ENCODE measurements at places on chromosomes 16 and 17.

DNA sequence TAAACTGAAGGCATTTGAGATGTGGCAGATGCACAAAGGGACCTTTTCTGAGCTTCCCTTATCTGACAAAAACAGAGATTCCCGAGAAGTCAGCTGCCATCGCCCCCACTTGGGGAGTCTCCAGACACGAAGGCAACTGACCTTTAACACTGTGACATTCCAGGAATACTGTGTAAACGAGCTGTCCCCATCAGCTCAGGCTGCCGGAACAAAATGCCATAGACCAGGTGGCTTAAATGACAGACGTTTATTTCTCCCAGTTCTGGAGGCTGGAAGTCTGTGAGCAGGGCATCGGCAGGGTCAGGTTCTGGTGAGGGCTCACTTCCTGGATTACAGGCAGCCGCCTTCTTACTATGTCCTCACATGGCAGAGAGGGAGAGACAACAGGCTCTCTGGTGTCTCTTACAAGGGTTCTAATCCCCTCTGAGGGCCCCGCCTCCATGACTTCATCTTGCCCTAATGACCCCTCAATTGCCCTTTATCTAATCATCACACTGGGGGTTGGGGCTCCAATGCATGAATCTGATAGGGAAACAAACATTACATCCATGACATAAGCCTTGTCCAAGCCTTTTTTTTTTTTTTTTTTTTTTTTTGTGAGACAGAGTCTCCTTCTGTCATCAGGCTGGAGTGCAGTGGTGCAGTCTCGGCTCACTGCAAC, 178.5 kb upstream of the RPL38 start:
- no peak for DNase-seq

- no peak for DNase-seq
Measured at GRCh38 chr16:70466805-70467076, 12.3 kb downstream of the FCSK start.

DNA sequence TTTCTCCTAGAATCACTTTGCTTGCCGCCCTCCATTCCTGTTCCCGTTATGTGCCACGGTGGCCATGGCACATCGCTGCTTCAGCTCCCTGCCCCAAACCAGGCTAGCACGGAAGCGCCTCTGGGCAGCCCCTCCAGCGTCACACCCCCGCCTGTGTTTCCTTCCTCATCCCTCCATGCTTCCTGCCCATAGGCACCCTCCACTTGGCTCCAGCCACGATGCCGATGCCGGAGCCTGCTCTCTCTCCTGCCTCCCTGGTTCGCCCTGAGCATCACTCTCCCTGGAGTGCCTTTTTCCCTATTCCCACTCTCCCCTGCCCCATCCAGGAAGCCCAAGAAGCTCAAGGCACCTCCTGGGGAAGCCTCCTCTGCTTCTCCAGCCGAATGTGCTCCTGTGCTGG, 3.2 kb upstream of the ARHGAP23 start:
- DNase-seq = no peak

DNA sequence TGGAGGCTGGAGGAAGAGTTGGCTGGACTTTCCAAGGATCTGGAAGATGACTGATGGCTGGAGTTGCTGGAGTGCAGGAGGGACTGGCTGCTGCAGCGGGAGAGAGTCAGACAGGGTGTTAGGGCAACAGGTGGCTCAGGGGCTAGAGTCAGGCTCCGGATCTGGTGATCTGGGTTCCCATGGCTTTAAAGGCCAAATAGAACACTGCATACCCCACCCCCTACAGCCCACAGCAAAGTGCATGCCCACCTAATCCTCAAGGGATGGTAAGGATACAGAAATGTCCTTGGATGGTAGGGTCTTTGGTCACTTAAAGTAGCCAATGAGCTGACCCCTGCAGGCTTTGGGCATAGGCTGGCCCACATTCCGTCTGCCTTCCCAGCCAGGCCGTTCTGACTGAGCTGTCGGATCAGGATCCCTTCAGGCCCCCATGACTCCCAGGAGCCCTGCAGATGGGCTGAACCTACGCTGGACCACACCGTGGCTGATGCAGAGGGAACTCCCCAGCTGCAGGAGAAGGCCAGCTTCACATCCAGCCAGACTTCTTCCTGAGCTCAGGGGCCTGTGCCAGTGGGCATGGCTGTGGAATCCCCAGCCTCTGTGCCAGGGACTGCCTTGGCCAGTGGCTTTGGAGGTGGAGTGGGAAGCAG, 13.9 kb downstream of the TNS4 start:
- DNase-seq = no peak

GRCh38 chr16:50692999-50693781, at the start of gene NOD2:
Gene NOD2 (plus strand): TSS chr16:50693606. CDS start chr16:50699496, 5,890 bp downstream.
- no peak for DNase-seq

DNA sequence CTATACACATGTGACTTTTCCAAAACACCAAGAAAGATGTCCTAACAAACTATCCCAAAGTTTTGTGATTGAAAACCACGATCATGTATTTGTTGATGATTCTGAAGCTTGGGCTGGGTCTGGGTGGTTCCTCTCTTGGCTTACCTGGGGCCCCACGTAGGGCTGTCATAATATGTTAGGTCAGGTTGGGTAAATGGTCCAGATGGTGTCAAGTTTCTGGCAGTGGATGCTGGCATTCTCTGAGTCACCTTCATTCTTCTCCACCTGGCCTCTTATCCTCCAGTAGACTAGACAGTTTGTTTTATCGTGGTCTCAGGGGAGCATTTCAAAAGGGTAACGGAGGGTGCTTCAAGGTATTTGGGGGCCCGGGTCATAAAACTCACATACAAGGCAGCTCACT, 39.4 kb downstream of the SYCE1L start:
- no peak for DNase-seq

GRCh38 chr17:73128496-73128895, 36.0 kb upstream of the SLC39A11 start:
- no peak for DNase-seq

DNA sequence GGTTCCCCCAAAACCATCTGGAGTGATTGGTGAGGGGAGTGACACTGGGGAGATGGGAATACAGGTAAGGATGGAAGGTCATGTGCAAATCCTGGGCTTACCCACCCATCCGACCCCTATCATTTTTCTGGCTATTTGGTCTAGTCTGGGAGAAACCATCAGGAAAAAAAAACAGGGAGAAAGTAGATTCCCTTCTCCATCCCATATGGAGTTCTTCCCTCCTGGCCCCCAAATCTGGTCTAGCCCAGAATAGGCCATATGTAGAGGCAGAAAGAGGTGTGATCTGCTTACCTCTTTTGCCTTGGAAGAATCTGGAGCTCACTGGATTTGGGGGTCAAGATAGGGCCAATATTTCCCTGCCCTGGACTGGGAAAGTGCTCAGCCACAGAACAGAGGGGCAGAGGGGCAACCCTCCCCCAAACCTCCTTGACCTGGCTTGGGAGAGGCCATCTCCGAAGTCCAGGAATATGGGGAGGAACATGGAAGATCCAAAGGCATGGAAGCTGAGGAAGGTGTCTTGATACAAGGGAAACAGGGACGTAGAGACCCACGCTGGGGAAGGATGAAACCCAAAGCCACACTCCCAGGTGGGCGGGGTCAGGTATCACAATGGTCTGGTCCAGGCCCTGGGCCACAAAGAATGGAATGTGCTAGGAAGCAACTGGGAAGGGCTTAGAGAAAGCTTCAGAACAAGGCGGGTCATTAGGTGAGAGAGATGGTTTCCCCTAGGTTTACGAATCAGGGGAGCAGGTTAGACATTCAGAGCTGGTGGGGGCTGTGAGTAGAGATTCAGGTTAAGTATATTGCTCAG, 16.2 kb downstream of the CHRNB1 start:
- no peak for DNase-seq

DNA sequence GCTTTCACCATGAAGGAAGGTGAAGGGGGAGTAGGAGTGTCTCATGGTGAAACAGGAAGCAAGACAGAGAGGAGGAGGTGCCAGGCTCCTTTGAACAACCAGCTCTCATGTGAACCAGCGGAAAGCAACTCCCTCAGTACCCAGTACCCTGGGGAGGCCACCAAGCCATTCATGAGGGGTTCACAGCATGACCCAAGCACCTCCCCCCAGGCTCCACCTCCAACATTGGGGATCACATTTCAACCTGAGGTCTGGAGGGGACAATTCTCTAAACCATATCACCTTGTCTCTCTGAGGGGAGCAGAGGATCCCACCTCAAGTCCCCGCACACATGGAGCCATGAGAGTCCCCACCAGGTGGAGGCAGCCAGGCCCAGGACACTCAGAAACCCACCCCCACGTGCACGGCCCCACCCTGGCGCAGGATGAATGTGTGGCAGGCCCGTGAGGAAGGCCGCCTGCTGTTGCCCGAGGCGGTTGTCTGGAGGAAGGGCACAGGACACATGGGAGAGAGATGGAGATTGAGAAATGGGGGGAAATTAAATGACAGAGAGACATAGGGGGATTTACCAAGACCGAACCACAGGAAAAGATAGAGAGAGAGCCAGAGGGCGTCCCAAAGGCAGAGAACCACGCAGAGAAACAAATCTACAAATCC, 85.9 kb downstream of the TMEM132E start:
- no peak for DNase-seq

GRCh38 chr17:29257756-29258155, 11.1 kb downstream of the CRYBA1 start:
- no peak for DNase-seq

DNA sequence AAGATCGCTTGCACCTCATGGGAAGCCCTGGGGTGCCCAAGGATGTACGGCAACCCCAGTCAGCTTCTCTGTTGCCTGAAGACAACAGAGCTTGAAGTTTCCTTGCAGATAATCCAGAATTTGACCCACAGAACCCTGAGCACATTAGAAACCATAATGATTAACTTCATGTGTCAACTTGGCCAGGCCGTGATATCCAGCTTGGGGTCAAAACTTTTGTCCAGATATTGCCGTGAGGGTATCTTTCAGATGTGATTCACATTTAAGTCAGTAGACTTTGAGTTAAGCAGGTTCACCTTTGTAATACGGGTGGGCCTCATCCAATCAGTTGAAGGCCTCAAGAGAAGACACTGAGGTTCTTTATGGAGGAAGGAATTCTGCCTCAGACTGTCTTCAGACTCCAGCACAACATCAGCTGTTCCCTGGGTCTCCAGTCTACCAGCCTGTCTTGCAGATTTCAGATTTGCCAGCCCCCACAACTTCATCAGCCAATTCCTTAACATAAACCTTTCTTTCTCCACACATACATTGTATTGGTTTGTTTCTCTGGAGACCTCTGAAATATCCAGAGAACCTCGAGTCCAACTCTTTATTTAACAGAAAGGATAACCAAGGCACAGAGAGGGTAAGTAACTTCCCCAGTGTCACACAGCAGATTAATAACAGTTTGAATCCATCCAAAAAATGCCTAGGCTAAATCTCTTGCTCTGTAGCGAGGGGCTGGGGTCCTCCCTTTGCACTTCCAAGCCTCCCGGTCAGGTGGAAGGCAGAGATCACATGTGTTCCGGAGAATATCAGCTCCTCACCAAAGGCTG, 171.1 kb downstream of the SALL1 start:
- DNase-seq = no peak

GRCh38 chr16:87365021-87365713, 18.4 kb downstream of the FBXO31 start:
- no peak for DNase-seq

DNA sequence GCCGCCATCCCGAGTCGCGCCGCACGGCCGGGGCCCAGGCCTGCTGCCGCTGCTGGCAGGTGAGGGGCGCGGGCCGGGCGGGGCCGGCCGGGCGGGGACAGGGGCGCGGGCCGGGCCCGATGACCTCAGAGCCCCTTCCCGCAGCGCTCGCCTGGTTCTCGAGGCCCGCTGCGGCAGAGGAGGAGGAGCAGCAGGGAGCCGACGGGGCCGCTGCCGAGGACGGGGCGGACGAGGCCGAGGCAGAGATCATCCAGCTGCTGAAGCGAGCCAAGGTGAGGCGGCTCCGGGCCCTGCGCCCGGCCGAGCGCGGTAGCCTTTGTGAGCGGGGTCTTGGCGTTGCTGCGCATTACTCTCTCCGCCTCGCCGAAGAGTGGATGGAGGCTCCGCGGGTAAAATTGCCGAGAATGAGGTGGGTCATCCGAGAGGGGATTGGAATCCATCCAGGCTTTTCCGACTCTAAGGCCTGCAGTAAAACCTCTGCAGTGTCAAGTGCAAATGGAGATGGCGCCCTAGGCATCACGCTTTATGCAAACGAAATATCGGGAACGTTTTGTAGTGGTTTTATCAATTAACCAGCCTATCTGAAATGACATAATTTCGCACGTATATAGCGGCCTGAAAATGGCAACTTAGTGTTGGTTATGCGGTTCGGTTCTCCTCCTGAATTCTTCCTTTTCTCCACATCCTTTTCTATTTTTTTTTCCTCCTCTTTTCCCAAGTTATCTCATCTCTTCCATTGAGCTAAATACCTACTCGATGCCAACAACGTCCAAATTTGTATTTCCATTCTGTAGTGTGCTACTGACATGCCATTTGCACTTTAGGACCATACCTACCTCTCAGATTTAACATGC, 577 bp downstream of the TTC19 start:
- DNase-seq = no peak

GRCh38 chr16:21986692-21987246, 14.1 kb downstream of the PDZD9 start:
- no peak for DNase-seq

- DNase-seq = peak; percentile 87
Measured at GRCh38 chr17:78258323-78259191, 27.1 kb downstream of the TMEM235 start.

DNA sequence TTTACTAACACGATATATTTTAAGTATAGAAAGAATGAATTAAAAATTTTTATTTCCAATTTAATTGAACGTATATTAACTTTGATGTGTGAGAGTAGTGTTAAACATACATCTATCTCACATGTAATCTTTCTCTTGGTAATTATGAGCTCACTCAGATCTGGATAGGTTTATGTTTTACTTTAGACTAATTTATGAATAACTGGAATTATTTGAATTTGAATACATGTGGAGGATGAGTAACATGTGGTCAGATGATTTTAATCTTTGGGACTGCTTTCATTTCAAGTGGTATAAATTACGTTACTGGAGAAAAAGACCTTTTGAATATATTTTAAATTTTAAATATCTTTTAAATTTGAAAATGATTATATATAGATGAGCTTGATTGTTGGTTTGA, 49.9 kb upstream of the RHBDL3 start:
- DNase-seq = no peak

- DNase-seq = no peak
Measured at GRCh38 chr17:62827746-62828485, 19.8 kb upstream of the MARCHF10 start.
